Activated naive CD8-positive, alpha-beta T cell treated with anti-CD3 and anti-CD28 coated beads for 36 hours (primary cell): ENCODE measurements at places on chromosomes 7 and 10. TPM values are rescaled to one million over a fixed set of nuclear protein-coding genes. Genes with fewer than 3 reads are reported as not detected.

The MYPN gene
- total RNA-seq: not detected

The DDC gene
- 1.1 TPM for total RNA-seq

The LRGUK gene
- total RNA-seq: not detected

The SFTPA1 gene
- total RNA-seq: not detected

The TMEM229A gene
- total RNA-seq: not detected

The CDNF gene
- 0.96 TPM for total RNA-seq

The PTTG1IP2 gene
- total RNA-seq: not detected

The ABCB1 gene
- total RNA-seq: 15.3 TPM

The CHRM2 gene
- total RNA-seq: not detected

- H3K27me3 ChIP-seq: no peaks in the 10 kb centered on the region
- H3K36me3 ChIP-seq: peaks cover 3% of the 10 kb centered on the region
- H3K27ac ChIP-seq: no peak overlapping the region
- H3K4me1 ChIP-seq: peaks cover 7% of the 10 kb centered on the region
These were observed 208.4 kb downstream of the DIP2C start for GRCh38 chr10:480928-481552.

GRCh38 chr7:34044734-34045353, 139.5 kb downstream of the BMPER start:
- no peaks in the 10 kb centered on the region for H3K36me3 ChIP-seq
- H3K27me3 ChIP-seq: peaks cover 4% of the 10 kb centered on the region
- DNase-seq: no peak
- H3K27ac ChIP-seq: no peak overlapping the region

DNA sequence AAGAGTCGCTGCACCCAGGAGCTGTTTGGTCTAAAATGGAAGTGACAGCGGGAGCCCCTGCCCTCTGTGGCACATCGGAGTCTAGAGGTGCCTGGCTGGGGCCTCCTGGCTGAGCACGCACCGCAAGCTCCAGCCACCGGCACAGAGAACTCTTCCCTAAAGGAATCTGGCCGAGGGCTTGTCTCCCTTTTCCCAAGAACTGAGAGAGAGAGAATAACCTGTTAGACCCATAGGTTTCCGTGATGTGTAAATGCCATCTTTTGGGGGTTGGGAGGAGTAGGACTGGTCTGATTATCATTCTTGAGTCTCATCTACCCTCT, 47.3 kb downstream of the PROSER2 start:
- H3K36me3 ChIP-seq: no peaks in the 10 kb centered on the region
- H3K4me3 ChIP-seq: no peak overlapping the region
- H3K27me3 ChIP-seq: peaks cover 11% of the 10 kb centered on the region
- DNase-seq: no peak

DNA sequence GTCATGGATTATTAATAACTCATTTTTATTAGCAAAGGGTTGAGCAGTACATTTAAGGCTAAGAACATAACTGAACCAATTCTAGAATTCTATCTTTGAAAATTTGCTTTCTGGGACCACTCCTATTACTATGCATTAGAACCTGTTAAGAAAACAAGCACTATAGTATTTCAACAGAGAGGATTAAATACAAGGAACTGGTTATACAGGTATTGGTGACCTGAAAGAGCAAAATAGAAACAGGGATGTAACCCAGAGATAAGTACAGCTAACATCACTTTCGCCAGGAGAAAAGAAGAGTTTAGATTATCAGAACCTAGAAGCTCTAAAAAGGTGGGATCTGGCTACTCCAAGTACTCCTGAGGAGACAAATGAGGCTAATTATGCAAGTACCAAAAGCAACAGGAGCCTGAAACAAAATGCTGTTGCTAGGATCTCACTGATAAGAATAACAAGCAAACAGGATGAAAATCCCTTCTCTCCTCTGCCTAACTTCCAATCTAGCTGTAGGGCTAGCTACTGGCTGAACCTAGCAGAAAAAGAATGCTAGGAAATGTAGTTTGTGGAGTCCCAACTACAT, 32.1 kb upstream of the ELAPOR2 start:
- H3K4me1 ChIP-seq: no peaks in the 10 kb centered on the region
- peaks cover 2% of the 10 kb centered on the region for H3K36me3 ChIP-seq
- H3K27ac ChIP-seq: no peak overlapping the region
- H3K27me3 ChIP-seq: peaks cover 34% of the 10 kb centered on the region
- H3K4me3 ChIP-seq: no peak overlapping the region

- no peaks in the 10 kb centered on the region for H3K36me3 ChIP-seq
- H3K27ac ChIP-seq: no peak overlapping the region
- no peaks in the 10 kb centered on the region for H3K4me1 ChIP-seq
- H3K27me3 ChIP-seq: peaks cover 16% of the 10 kb centered on the region
These were observed 289.1 kb upstream of the PHF14 start for GRCh38 chr7:10684606-10685005.

- H3K27ac ChIP-seq: no peak overlapping the region
- no peak for DNase-seq
- no peaks in the 10 kb centered on the region for H3K36me3 ChIP-seq
- H3K4me1 ChIP-seq: no peaks in the 10 kb centered on the region
- no peak overlapping the region for H3K4me3 ChIP-seq
These were observed 142.5 kb upstream of the LRRTM3 start for GRCh38 chr10:66783316-66783715.

DNA sequence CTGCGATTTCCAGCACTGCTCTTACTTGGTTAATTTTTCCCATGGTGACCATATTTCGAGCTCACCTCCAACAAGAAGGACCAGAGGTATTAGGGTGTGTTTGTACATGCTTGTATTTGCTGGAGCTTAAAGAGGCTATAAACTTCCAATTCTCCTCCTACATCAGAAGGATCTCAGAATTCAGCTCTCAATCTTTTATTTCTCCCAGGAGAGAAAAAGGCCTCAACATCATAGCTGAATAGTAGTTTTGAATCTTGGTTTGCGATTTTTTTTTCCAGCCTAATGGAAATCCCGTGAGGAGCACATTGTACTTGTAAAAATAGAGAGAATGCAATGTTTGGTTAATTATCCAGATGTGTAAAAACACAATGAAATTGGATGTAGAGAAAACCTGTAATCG, 69.7 kb downstream of the CPVL start:
- H3K36me3 ChIP-seq: no peaks in the 10 kb centered on the region
- peaks cover 1% of the 10 kb centered on the region for H3K4me1 ChIP-seq
- H3K27ac ChIP-seq: no peak overlapping the region
- no peak for DNase-seq
- no peak overlapping the region for H3K4me3 ChIP-seq
- peaks cover 21% of the 10 kb centered on the region for H3K27me3 ChIP-seq

DNA sequence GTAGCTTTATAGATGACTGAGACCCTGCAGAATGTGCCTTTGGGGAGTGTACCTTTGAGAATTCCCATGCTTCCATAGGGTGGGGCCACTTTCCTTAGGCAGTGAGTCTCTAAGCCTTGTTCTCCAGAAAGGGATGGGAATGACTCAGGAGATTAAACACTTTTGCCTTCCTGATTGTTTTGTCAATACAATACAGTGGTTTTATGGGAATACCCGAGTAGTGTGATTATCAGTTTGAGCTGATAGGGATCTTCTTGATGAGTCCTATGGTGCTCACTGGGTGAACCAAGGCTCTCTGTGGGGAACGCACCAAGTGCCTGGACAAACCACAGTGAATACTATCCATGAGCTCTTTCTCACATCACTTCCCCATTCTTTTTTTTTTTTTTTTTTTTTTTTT, 6.3 kb downstream of the MYOF start:
- H3K36me3 ChIP-seq: peaks cover 1% of the 10 kb centered on the region
- no peak for DNase-seq
- H3K27ac ChIP-seq: no peak overlapping the region
- H3K4me1 ChIP-seq: peaks cover 2% of the 10 kb centered on the region
- H3K27me3 ChIP-seq: no peaks in the 10 kb centered on the region

DNA sequence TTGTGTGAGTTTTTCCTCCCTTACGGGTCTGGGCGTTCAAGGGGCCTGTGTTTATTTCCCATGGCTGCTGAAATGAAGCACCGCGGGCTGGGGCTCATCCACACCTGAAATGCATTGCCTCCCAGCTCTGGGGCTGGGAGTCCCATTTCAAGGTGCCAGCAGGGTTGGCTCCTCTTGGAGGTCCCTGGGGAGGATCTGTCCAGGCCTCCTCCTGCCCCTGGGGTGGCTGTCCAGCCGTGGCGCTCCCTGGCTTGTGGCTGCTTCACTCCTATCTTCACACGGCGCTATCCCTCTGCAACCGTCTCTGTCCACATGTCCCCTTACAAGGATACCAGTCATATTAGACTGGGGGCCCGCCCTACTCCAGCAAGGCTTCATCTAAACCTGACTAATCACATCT, 41.1 kb upstream of the CNPY1 start:
- no peaks in the 10 kb centered on the region for H3K36me3 ChIP-seq
- H3K27me3 ChIP-seq: peaks cover 39% of the 10 kb centered on the region
- H3K4me1 ChIP-seq: no peaks in the 10 kb centered on the region
- H3K4me3 ChIP-seq: no peak overlapping the region
- no peak overlapping the region for H3K27ac ChIP-seq

DNA sequence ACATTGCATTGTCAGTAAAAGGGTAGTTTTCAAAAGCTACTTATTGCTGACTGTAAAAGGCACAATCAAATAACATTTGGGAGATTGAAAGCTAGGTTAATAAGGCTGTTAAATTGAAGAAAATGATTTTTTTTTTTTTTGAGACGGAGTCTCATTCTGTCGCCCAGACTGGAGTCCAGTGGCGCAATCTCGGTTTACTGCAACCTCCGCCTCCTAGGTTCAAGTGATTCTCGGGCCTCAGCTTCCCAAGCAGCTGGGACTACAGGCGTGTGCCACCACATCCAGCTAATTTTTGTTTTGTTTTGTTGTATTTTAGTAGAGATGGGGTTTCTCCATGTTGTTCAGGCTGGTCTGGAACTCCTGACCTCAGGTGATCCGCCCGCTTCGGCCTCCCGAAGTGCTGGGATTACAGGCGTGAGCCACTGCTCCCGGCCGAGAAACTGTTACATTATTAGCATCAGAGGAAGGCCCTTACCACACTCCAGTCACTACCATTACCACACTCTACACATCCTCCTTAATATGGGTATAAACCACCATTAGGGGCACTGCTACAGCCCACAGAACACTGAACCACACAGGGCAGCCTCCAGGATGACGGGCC, 1.0 kb downstream of the CYP51A1 start:
- H3K27ac ChIP-seq: peak overlapping the region; percentile 100
- peaks cover 6% of the 10 kb centered on the region for H3K27me3 ChIP-seq
- H3K4me3 ChIP-seq: peak overlapping the region; percentile 98
- DNase-seq: no peak

- H3K4me3 ChIP-seq: peak overlapping the region; percentile 84
- H3K4me1 ChIP-seq: peaks cover 30% of the 10 kb centered on the region
- H3K36me3 ChIP-seq: no peaks in the 10 kb centered on the region
- peak overlapping the region; percentile 63 for H3K27ac ChIP-seq
- peaks cover 24% of the 10 kb centered on the region for H3K27me3 ChIP-seq
These were observed 1.2 kb downstream of the AGAP3 start for GRCh38 chr7:151087245-151088018.

- DNase-seq: no peak
- H3K4me1 ChIP-seq: no peaks in the 10 kb centered on the region
- H3K27me3 ChIP-seq: peaks cover 8% of the 10 kb centered on the region
- H3K4me3 ChIP-seq: no peak overlapping the region
These were observed 166.2 kb downstream of the SKAP2 start for GRCh38 chr7:26698194-26698593.

DNA sequence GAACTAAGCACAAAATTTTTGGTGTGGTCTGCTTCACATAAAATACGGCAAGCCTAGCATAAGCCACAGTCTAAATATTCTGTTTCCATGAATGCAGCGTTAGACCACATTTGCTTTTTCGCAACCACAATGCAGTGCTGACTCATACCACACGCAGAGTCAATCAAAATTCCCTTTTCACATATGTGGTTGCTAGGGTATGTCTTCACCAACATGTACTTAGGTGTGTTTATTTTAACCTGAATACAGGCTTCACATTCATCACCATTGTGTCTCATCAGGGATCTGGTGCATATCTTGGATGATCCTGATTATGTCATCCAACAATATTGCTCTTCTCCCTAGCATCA, 90.8 kb downstream of the CHN2 start:
- H3K27ac ChIP-seq: no peak overlapping the region
- H3K36me3 ChIP-seq: no peaks in the 10 kb centered on the region
- peak; percentile 55 for DNase-seq
- H3K4me3 ChIP-seq: no peak overlapping the region
- H3K27me3 ChIP-seq: peaks cover 25% of the 10 kb centered on the region

GRCh38 chr10:48306870-48307710, 613 bp downstream of the MAPK8 start:
- peak overlapping the region; percentile 36 for H3K27ac ChIP-seq
- H3K36me3 ChIP-seq: no peaks in the 10 kb centered on the region
- peaks cover 28% of the 10 kb centered on the region for H3K4me1 ChIP-seq
- peak; percentile 57 for DNase-seq

- no peak for DNase-seq
- H3K4me1 ChIP-seq: no peaks in the 10 kb centered on the region
- H3K4me3 ChIP-seq: no peak overlapping the region
- no peaks in the 10 kb centered on the region for H3K27me3 ChIP-seq
- no peaks in the 10 kb centered on the region for H3K36me3 ChIP-seq
These were observed 133.9 kb downstream of the AASS start for GRCh38 chr7:122010116-122010515.

GRCh38 chr10:58976254-58976653, 200.2 kb upstream of the PHYHIPL start:
- H3K36me3 ChIP-seq: no peaks in the 10 kb centered on the region
- no peak overlapping the region for H3K27ac ChIP-seq
- DNase-seq: no peak
- peaks cover 3% of the 10 kb centered on the region for H3K27me3 ChIP-seq
- no peaks in the 10 kb centered on the region for H3K4me1 ChIP-seq

DNA sequence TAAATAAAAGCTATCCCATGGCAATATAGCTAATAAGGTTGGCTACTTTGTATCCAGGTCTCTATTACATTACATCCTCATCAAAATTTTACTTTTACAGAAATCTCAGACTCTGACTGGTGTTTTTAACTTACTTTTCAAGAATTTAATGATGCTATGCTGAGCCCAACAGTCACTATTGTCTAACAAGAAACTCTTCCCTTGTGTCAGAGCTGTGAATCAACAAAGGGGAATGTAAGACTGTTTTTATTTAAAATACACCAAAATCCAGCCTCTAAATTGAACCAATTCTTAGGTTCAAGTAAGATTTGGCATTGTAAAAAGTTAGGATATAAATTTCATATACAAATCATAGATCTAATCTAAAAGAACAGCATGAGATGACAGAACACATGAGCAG, 7.0 kb downstream of the RTKN2 start:
- H3K36me3 ChIP-seq: no peaks in the 10 kb centered on the region
- H3K4me1 ChIP-seq: peaks cover 2% of the 10 kb centered on the region
- H3K27ac ChIP-seq: no peak overlapping the region
- H3K4me3 ChIP-seq: no peak overlapping the region
- DNase-seq: no peak
